ENCODE measurements at places on chromosomes 6 and 20.

DNA sequence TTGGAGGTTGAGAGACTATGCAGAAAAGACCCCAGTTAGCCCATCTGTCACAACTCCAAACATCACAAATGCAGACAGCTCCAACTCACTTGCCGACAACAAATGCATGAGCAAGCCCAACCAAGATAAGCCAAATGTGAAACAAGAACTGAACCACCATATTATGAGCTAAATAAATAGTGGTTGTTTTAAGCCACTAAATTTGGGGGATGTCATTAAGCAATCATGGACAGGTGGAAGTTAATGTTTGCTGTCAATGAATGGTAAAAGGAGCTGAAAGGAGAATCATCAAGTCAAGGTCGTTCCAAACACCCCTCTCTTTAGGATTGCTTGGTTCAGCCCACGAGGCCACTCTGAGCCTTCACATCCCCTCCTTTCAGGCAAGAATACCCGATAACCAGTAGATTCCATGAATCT is 71.2 kb upstream of the PLCB4 start:
- no peak for DNase-seq

DNA sequence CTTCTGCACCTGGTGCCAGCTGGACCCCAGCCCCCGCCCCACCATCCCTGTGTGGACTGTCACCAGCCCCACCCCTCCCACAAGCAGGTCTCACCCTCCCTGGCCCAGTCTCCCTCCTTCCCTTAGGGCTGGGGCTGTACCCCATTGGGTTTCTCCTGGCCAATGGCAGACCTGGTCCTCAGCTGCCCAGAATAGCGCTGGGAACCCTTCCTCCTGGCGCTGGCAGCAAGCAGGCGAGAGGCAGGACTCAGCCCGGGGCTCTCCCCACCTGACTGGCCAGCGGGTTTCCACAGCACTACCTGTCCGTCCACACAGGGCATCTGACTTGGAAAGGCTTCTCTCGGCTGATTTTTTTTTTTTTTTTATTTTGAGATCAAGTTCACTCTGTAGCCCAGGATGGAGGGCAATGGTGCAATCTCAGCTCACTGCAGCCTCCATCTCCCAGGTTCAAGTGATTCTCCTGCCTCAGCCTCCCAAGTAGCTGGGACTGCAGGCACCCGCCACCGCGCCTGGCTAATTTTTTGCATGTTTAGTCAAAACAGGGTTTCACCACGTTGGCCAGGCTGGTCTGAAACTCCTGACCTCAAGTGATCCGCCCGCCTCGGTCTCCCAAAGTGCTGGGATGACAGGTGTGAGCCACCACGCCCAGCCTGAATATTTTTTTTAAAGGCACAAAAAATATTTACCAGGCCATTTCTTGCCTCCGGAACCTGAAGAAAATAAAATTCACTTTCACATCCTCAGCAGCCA is 21.6 kb upstream of the CHRNA4 start:
- no peak for DNase-seq

DNA sequence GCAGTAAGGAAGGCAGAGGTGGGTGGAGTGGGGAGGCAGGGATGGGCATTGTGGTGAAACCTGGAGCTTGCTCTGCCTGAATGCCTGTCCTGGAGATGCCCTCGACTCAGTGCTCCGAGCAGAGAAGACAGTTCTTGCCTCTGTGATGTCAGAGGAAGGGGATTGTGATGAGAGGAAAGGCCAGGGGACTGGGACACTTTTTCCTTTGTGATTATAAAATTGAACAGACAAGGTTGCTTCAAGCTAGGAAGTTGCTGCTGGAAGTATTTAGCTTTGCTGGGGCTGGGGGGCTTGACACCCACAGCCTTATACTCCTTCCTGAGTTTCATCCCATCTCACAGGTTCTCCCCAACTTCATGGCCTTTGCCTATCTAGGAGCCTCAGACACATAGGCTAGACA is at the start of gene SIRPD:
SIRPD (minus strand) TSS at position 101 of the 400 bp plus-strand sequence; CDS start at position 49, 52 bp downstream.
- no peak for DNase-seq

DNA sequence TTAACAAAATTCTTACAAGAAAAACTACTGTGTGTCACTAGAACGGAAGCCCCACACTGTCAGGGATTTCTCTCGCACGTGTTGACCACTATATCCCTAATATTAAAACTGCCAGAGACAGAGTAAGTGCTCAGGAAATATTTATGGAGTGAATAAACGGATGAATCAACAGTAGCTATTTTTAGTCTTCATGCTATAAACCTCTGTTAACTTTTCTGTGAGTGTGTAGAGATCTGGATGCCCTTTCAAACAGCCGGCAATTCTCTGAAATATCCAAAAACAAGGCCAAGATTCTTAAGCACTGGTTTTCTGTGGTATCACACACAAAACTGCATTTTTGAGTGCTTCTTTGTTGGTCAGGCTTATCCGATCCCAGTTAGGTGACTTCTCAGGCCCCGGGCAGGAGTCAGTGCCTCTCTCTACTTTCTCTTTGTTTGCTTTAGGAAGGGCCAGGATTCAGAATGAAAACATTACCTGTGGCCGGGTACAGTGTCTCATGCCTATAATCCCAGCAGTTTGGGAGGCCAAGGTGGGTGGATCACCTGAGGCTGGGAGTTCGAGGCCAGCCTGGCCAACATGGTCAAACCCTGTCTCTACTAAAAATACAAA is 15.7 kb downstream of the ATP9A start:
- DNase-seq: no peak

- DNase-seq: no peak
Observed at GRCh38 chr6:97669191-97670031, 386.4 kb upstream of the MMS22L start.

DNA sequence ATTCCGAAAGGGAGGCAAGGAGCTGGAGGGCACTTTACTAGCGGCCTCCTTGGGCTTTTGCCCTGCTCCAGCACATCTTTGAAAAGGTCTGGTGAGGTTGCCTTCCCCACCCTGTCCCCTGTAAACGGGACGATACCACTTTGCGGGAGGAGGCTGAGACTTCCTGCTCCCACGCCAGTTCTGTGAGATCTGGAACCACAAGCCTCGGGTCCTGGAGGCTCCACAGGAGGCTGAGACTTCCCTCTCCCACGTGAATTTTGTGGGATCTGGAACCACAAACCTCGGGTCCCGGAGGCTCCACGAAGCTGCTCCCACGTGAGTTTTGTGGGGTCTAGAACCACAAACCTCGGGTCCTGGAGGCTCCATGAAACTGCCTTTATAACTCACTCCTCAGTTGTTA is 209.3 kb downstream of the DLL1 start:
- peak; percentile 42 for DNase-seq

GRCh38 chr20:17854307-17854903 is 114.2 kb downstream of the SNX5 start:
- DNase-seq: no peak

DNA sequence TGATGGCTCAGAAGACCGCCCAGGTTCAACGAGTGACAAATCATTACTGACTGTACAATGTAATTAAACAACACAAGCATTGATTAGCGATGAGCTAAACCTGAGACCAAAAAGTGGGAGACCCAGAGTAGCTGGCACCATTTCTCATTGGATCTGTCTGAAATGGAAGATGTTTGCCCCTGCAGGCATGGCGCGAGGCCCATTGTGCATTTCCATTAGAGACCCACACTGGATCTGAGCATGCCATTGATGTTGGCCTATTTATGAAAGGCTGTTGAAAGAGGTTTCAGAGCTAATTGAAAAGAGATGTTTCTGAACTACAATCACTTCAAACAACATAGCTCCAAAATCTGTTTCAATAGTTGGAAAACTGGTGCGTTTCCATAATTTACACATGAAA is 196.7 kb downstream of the TFAP2B start:
- DNase-seq: no peak

- no peak for DNase-seq
Observed at GRCh38 chr6:122580737-122581136, 29.5 kb upstream of the PKIB start.

DNA sequence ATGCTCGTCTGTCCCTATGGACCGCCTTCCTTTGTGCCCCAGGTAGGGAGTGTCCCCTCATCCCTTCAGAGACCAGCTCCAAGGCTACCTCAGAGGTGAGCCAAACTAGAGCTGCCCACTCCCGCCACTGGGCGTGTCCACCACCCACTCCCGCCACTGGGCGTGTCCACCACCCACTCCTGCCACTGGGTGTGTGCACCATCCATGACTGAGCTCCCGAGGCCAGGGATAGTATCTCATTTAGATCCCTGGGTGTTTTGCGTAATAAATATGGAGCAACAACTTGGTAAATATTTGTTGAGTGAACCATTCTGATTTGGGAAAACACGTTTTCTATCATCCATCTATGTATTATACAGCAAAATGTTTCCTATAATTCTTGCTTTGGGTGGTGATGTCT is 68.8 kb downstream of the ZBTB2 start:
- DNase-seq: no peak

- no peak for DNase-seq
Observed at GRCh38 chr6:13357551-13358075, 29.3 kb upstream of the TBC1D7 start.

DNA sequence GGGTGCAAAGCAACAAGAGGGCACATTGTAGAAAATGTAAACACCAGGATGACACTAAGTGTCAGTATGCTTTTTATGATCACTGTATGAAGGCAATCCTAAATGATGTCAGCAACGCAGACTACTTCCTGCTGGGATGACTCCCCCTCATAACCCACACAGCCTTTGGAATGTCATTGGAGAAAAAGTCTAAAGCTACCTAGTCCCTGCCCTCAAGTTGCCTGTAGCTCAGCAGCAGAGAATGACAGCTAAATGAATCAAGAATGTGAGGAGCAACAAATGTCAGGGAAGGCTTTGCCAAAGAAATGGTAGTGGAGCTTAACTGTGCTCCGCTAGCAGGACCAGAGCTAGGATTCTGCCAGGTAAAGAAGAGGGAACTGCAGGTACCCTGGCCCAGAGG is 555.6 kb downstream of the CD83 start:
- no peak for DNase-seq

DNA sequence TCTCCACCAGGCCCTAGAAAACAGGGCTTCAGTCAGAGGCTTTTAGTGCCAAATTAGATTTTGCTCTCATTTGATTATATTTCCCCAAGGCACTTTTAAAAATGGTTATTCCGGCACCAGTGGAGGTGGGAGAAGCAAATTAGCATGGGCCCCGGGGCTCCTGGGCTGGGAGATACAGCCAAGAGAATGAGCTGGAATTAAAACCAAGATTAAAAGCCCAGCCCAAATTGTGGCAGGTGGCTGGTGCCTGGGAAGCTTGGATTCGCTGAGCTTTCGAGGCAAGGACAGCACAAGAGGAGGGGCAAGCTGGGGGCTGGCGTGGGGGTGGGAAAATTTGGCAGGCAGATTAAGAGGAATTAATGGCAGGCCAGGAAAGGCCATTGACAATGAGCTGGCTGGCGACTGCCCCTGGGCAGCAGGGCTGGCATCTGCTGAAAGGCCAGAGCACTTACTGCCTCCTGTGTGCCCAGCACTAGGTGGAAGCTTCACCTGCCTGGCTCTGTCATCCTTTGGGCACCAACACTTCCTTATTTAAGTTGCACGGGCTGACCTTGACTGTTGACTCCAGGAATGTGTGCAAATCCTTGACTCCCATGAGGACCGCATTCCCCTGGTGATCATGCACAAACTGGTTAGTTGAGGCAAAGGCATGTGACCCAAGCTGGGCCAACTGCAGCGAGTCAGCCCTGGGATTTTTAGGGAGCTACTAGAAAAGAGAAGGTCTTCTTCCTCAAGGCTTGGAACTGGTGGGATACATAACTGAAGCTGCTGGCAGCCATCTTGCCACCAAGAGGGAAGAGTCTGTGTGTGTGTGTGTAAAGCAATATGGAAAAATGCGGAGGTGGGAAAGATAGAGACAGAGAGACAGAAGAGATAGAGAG is 76.1 kb downstream of the SULF2 start:
- DNase-seq: no peak

GRCh38 chr20:60180986-60181385 is 222.8 kb downstream of the CDH26 start:
- DNase-seq: no peak

- DNase-seq: no peak
Observed at GRCh38 chr20:3472105-3472504, 1.3 kb downstream of the ATRN start.

GRCh38 chr6:157586476-157587126 is 205.6 kb downstream of the ZDHHC14 start:
- DNase-seq: no peak

DNA sequence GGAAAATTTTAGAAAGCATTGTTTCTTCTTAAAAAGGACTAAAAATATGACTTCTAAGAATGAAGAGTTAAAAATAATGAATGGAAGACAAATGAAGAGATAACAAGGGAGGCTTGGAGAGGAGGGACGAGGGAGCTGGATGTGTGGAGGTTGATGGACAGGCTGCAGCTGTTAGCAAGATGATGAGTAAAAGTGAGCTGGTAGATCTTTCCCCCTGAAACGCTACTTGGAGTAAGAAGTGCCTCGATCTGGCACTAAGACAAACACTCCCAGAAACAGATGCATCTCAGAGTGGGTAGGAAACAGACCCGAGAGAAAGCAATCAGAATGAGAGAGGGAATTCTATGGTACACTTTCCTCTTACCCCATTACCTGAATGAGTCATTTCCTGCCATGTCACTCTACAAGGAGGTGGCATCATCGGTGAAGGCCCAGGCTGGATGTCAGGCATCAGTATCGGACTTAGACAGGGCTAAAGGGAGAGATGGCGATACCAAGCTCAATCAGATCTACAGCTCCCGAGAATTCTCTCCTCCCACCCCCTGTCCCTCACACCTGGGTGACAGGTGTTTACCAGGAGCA is 154.1 kb upstream of the BMP2 start:
- DNase-seq: no peak

- DNase-seq: no peak
Observed at GRCh38 chr6:141140905-141141304, 991.8 kb upstream of the GJE1 start.

DNA sequence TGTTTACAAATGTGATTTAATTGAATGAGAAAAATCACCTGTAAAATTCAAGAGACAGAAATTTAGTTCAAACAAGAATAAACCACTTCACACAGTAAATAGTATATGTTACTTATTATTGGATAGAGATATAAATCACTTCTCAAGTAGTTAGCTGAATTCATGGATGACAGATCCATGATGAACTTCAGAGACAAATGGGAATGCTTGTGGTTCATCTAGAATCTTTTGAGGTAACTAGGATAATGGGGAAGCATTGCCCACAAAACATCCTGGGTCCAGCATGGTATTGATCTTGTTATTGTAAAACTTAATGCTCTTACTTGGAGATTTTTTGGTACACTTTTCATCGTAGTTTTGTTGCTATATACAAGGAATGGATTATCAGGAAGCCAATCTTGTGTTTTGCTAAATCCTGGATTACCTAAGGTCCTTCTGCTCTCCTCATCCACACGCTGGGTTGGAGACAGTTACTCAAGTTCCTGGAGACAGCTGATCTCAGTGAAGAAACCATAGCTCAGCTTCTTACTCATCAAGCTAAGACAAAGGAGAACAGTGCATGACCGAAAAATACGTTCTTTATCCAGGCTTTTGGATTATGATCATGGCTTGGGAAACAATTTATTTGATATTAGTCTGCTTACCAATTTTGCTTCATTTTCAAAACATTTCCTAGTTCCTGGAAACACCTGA is 142.5 kb upstream of the PREP start:
- no peak for DNase-seq

DNA sequence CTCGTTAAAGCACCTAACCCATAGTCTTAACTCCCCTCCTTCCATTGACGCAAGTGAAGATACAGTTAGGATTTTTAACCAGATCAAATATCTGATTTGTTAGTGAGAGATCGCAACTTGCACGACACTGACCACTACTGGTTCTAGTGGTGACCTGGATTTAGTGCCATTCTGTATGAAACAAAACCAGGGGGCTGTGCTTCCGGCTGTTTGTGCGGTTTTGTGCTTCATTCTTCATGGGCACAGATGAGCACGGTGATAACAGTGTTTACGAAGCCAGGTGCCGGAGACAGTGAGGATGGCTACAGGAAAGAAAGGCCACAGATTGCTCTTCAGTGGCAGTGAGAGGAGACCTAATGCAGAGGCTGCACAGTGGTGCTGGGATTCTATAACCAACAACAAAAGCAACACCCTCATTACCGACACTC is 75.5 kb downstream of the NOL4L start:
- peak; percentile 74 for DNase-seq

Data from activated CD8-positive, alpha-beta memory T cell treated with anti-CD3 and anti-CD28 coated beads for 24 hours (primary cell).